ENCODE measurements at places on chromosomes 5 and 9. TPM values are rescaled to one million over a fixed set of nuclear protein-coding genes. Genes with fewer than 3 reads are reported as not detected.

Gene ISCA1
- 53.5 TPM for total RNA-seq

Gene ZNF462
- total RNA-seq, result 26.8 TPM

Gene CCL27
- total RNA-seq, result not detected

Gene PCDHA1
- total RNA-seq, result not detected

Gene CATSPER3
- not detected for total RNA-seq

Gene MPDZ
- total RNA-seq, result 62.8 TPM

Gene HTR1A
- total RNA-seq, result not detected

Gene NMUR2
- not detected for total RNA-seq

Gene PCDHGB1
- total RNA-seq, result 5.0 TPM

Gene MARCHF11
- total RNA-seq, result not detected

Gene LTC4S
- total RNA-seq, result 5.0 TPM

Gene FANCC
- total RNA-seq, result 5.3 TPM

Gene GABRP
- total RNA-seq, result not detected

Gene FAM151B
- total RNA-seq, result 3.3 TPM

Gene SV2C
- total RNA-seq, result 0.71 TPM

Gene FKTN
- 8.4 TPM for total RNA-seq

Gene PPIC
- 57.1 TPM for total RNA-seq

Gene MCC
- total RNA-seq, result 9.1 TPM

Gene TXNDC8
- not detected for total RNA-seq

Gene STPG3
- not detected for total RNA-seq

Gene C9orf153
- total RNA-seq, result 0.27 TPM

Gene ORM2
- not detected for total RNA-seq

Gene TAF11L10
- total RNA-seq, result not detected

Gene LHX6
- total RNA-seq, result 0.99 TPM

Gene LRRC14B
- not detected for total RNA-seq

Gene ADGRD2
- not detected for total RNA-seq

Gene PCDHB9
- 5.8 TPM for total RNA-seq

Gene LAMC3
- total RNA-seq, result 0.14 TPM

Gene PCDHGA4
- total RNA-seq, result 5.6 TPM

Gene PCDHGB5
- 13.3 TPM for total RNA-seq

Gene ITK
- total RNA-seq, result 1.5 TPM

Gene PPP2R2B
- total RNA-seq, result 14.4 TPM

Data from sigmoid colon (tissue), 7 donors.